ENCODE measurements at places on chromosomes 5 and 9.
A peak's percentile ranks its signal among the peaks of the same experiment; 100 is the strongest.

- no peak for DNase-seq
These were observed 183.2 kb downstream of the DENND1A start for GRCh38 chr9:123746765-123747164.

DNA sequence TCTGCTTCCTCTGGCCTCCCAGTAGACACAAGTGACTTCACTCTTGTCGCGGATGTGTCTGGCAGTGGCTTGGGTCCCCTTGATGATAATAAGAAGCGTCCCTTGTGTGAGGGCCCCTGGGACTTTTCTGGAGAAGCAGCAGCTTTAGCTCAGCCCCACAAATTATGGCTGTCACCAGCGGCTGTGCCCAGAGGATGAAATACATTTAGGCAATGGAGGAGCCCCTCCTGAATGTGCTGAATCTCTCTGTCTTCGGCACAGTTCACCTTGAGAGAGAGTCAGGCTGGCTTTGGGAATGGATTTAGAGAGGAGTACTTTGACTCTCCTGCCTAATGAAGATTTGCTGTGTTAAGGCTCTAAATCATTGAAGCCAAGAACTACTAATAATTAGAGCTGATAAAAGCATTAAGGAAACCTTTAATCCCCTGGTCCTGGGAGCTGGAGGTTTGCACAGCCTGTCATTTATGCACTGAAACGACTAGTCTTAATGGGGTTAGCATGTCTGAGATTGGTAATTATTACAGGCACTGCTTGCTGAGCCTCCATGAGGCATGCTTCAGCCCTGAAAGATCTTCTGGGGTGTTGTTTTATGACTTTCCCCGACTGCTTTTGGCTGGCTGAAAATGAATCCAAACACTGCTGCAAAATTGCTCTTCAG lies 127.0 kb downstream of the TENT4A start:
- no peak for DNase-seq

DNA sequence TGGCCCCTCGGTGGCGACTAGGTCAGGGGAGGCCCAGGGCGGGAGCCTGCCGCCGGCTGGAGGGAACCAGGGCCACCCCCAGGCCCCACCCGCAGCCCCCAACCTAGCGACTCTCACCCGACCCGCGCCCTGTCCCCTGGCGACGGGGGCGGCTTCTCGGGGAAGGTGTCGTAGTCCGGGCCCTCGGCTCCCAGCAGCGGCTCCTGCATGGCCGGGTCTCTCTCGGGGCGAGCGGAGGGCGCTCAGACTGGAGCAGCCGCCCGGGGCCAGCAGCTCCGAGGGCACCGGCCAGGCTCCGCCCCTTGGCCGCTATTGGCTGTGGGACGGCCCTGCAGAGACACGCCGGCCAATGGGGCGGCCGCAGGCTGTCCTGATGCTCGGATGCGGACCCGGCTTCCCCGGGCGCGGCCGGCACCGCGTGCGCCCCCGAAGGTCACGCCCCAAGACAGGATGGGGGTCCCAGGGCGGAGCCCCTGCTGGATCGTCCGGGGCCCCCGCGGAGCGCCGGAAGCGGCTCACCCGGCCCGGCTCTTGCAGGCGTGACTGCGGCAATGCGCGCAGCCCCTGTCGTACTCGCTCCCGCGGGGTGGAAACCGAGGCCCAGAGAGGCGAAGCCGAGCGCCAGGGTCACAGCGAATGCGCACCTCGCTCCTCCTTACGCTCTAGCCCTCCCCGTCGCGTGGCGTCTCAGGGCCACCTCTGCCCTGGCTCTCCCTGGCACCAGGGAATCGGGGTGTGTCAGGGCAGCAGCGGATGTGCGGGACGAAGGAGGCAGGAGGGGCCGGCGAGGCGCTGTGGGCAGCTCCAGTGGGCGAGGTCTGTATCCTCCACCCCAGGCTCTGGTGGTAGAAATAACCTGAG lies at the start of gene SLC2A6:
Gene SLC2A6 (minus strand): TSS at position 249 of the 861 bp plus-strand sequence. CDS start 40 bp downstream, at position 209.
- DNase-seq, result peak; percentile 31

- DNase-seq, result no peak
These were observed 7.0 kb downstream of the TBC1D9B start for GRCh38 chr5:179900711-179901110.

DNA sequence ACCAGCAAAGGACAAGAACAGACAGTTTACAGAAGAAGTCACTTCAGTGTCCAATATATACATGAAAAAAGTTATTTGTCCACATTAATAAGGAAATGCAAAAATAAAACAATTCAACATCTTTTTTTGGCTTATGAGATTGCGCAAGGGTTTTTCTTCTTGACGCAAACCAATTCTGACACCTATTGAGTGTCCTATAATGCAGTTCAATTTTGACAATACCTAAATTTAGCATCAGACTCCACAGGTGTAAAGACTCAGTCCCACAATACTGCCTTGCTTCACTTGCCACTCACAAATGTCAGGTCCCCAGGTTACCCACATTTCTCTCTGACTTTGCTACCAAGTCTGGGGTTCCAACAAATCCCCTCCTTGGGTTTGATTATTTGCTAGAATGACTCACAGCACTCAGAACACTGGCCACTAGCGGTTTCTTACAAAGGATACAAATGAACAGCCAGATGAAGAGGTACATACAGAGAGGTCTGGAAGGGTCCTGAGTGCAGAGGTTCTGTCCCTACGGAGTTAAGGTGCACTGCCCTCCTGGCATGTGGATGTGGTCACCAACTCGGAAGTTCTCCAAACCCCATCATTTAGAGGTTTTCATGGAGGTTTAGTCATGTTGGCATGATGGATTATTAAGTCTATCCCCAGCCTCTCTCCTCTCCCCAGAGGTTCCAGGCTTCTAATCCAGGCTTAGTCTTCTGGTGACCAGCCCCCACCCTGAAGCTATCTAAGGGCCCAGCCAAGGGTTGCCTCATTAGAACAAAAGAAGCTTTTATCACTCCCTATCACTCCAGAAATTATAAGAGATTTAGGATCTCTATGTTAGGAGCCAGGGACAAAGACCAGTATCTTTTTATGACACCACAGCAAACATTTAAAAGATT lies 27.0 kb upstream of the SLC22A5 start:
- DNase-seq, result no peak

- DNase-seq, result no peak
These were observed 257.6 kb downstream of the NFIB start for GRCh38 chr9:14056316-14056861.

DNA sequence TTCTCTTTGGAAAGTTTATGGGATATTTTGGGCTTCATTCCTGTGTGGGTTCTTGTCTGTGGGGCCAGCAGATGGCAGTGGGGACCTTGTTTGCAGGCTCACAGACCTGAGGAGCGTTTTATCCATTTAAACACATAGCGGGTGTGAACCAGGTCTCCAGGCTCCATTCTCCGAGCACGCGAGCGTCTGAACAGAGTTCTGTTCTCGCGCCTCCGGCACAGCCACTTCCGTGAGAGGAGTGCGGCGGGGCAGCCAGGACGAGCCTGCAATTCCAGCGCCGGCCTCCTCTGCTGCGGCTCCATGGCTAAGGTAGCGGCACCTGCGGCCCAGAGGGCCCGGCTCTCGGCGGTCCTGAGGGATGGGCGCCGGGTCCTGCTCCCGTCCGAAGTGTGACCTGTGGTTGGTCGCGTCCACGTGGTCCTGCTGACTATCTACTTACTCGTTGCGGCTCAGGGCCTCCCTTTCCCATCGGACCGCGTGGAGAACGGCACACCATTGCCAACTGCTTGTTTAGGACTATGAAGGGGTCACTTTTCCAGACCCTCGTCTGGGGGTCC lies 7.3 kb downstream of the NRARP start:
- no peak for DNase-seq

GRCh38 chr5:10775646-10776045 lies 14.6 kb upstream of the DAP start:
- no peak for DNase-seq

Measured in fibroblast of skin of left quadriceps (primary cell).